Nephron progenitor cell (in vitro differentiated cells): ENCODE measurements at places on chromosomes 6 and 20.

- DNase-seq = no peak
Measured at GRCh38 chr20:45935416-45936046, 1.0 kb downstream of the PCIF1 start.

GRCh38 chr6:32239462-32239861 lies 15.6 kb upstream of the NOTCH4 start:
- DNase-seq = no peak

- no peak for DNase-seq
Measured at GRCh38 chr6:158039178-158039557, 57.5 kb downstream of the SYNJ2 start.

DNA sequence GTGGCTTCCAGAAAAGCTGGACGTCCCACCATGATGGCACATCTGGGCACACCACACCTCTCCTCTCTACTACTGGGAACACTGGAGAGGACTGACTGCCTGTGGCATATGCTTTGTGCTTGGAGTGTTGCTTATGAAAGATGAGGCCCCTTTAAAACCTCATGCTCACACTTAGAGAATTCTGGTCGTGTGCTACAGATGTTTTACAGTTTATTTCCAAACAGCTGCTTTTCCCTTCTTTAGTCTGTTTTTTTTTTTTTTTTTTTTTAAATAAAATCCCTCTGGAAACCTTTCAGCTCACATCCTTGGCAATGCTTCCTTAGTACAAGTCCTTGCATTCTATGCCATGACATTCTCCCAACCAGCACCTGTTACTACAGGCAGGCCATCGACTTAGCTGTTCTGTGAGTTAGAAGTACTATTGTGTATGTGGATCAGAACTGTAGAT lies 60.3 kb downstream of the BMP6 start:
- DNase-seq = no peak

DNA sequence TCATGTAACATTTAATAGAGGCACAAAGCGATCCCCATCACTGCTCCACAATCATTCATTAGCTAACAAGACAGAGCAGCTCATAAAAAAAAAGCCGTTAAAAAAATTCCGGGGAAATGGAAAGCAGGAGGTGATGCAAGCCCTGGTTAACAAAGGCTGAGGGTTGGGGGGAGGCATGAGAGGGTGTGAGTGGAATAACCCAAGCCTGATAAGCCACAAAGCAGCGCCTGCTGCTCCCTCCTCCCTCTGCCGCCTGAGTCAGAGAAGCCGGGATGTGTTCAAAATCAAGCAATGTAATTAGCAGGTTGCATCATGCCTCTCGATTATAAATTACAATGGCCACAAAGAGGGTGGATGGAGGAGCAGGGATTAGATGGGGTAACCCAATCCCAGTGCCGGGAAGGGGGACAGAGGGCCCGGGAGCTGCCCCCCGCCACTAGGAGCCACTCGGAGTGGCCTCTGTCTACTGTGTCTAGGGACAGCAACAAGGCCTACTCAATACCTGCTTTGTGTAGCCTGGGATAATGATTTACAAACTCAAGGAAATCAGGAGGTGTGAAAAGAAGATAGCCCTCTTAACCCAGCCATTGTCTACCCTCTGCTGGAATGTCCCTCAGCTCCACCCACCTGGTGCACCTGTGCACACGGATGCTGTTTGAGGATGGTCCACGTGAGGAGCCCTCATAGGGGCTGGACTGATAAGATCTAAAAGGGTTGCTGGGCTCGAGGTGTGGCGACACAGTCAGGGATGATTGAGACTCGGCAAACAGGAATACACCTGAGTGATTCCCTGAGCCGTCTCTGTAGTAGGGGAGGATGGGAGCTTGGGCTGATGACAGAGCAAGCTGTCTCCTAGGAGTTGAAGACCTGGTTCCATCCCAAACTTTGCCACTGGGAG lies 156.9 kb downstream of the VEGFA start:
- DNase-seq = no peak

GRCh38 chr6:45927421-45928320 lies 88.0 kb downstream of the CLIC5 start:
- DNase-seq = no peak

DNA sequence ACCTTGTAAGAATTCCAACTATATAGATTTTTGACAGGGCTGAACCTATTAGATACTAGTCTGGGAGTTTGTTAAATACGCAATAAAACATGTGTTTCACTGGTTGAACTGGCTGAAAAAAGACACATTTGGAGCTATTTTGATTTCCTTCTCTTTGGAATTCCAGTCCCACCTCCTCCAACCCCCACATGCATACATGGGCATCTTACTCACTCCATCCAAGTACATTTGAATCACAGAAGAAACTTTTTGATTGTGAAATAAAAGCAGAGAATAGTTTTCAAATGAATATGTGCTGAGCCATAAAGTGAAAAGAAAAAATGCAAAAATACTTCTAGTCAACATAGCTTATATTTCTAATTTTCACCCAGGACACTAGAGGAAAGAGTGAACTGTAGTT lies 33.9 kb upstream of the STXBP5 start:
- DNase-seq = no peak

GRCh38 chr20:40251284-40251932 lies 437.6 kb downstream of the MAFB start:
- peak; percentile 16 for DNase-seq

- DNase-seq = no peak
Measured at GRCh38 chr6:154611241-154611640, 100.8 kb upstream of the CNKSR3 start.
